Activated naive CD4-positive, alpha-beta T cell treated with anti-CD3 and anti-CD28 coated beads for 36 hours (primary cell): ENCODE measurements at places on chromosomes 13 and 19.
A peak's percentile ranks its signal among the peaks of the same experiment; 100 is the strongest.

GRCh38 chr19:46631481-46631880 is 4.5 kb downstream of the GNG8 start:
- DNase-seq: no peak

DNA sequence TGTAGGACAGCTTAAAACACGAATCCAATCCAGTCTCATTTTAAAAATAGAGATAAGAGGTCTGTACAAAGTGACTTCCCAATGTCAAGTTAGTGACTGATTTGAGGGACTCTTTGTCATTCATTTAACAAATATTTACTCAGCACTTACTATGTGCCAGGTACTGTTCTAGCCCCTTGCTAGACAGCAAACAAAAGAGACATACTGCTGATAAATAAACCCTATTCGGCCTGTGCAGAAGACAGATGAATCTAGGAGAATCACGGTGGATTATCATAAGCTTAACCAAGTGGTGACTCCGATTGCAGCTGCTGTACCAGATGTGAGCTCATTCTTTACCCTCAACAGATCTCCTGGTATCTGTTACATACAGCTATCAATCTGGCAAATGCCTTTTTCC is 6.4 kb upstream of the ELF1 start:
- DNase-seq: no peak

DNA sequence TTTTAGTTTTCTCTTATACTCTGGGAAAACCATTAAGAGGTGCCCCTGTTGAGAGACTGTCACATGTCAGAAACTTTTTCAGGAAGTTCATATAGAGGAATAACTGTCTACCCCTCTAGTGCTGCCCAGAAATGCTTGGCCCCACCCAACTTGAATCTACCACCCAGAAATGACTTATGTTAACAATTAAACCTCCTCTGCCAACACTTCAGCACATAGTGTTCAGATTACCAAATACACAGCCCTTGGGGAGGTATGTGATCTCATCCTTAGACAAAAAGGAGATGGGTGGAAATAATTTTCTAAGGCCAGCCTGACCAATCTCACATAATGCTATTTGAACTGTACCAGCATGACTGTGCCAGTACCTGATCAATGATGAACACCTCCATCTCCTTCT is 35.6 kb downstream of the CCDC169 start:
- no peak for DNase-seq

- DNase-seq: no peak
Observed at GRCh38 chr19:44024900-44025216, 321 bp upstream of the ZNF222 start.

DNA sequence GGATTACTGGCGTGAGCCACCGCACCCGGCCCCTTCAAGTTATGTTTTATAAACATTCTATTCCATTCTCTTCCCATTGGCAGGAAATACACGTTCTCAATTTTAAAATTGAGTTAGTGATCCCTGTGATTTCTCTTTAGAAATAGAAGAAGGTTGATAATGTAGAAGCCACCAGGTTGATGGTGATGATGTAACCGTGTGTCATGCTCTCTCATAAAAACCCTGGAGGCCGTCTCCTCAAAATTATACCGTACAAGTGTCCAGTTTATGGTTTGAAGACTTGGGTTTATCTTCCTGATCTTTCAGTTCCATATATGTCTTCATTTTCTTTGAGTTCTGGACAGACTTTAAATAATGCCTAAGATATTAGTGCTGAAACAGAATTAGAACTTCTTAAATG is 32.2 kb downstream of the COG3 start:
- no peak for DNase-seq

DNA sequence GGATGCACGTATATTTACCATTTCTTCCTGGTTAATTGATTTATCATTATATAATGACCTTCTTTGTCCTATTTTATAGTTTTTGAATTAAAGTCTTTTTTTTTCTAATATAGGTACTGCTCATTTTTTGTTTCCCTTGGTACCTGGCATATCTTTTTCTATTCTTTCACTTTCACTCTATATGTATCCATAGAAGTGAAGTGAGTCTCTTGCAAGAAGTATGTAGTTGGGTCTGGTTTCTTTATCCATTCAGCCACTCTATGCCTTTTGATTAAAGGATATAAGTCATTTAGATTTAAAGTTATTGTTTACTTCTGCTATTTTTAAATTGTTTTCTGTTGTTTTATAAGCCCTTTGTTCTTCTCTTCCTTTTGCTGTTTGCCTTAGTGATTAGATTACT is 194.3 kb upstream of the SLITRK6 start:
- DNase-seq: no peak

DNA sequence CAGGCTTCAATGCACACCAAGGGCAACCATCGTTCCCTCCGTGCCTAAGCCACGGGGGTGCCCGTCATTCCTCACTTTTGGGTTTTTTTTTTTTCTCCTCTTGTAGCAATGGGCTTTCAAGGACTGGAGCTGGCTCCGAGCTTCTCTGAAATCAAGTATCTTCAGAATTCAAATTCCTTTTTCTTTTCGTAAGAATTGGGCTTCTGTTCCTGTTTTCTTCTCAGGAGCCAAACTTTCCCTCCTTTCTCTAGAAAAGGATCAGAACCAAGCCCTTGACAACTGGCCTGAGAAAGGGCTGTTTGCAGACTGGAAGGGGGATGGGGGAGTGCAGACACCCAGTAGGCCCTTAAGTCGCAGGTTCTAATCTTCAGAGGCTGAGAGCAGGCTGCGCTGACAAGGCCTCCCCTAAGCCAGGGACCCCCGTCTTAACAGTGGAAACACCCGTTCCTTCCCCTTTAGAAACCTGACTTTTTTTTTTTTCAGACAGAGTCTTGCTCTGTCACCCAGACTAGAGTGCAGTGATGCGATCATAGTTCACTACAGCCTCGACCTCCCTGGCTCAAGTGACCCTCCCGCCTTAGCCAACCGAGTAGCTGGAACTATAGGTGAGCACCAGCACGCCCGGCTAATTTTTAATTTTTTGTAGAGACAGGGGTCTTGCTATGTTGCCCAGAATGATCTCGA is 51.6 kb downstream of the RFX2 start:
- DNase-seq: no peak

DNA sequence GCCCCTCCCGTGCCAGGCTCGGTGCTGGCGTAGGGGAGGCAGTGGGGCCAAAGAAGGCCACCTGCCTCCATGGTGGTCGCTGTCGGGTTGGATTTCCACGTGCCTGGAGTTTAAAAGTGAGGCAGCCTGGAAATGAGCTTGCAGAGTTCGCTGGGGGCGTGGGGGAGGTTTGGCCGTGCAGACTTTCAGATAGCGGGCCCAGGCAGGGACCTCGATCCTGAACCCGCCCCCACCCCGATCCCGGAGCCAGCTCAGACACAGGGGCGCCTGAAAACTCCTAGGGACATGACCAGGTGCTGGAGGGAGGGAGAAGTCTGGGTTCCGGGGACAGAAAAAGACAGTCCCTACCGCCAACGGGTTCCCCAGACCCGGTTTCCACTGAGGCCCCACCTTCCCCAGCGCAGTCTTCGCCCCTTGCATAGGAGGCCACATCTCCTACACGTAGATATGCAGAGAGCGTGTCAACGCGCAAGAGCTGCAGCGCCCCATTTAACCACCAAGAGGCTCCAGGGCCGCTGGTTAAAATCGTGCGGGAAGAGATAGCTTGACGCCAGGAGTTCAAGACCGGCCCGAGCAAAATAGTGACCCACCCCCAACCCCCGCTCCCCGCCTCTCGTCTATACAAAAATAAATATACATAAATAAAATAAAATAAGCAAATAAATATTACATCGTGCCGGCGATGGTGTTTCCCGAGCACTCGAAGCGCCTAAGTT is 8.5 kb downstream of the CCDC8 start:
- DNase-seq: peak; percentile 41

- DNase-seq: peak; percentile 36
Observed at GRCh38 chr19:29211562-29212355, 1.2 kb downstream of the UQCRFS1 start.

GRCh38 chr19:8605514-8605913 is 5.0 kb downstream of the ADAMTS10 start:
- DNase-seq: no peak

- no peak for DNase-seq
Observed at GRCh38 chr13:35388441-35389355, 87.8 kb downstream of the MAB21L1 start.

GRCh38 chr13:77219401-77219800 is 107.5 kb downstream of the MYCBP2 start:
- no peak for DNase-seq
